ENCODE measurements at places on chromosomes 1 and 21.

- H3K27ac ChIP-seq: no peak overlapping the region
- no peak for DNase-seq
- H3K36me3 ChIP-seq: no peaks in the 10 kb centered on the region
- no peak overlapping the region for H3K4me3 ChIP-seq
- no peaks in the 10 kb centered on the region for H3K27me3 ChIP-seq
Observed at GRCh38 chr1:181334724-181335123, 148.6 kb upstream of the CACNA1E start.

DNA sequence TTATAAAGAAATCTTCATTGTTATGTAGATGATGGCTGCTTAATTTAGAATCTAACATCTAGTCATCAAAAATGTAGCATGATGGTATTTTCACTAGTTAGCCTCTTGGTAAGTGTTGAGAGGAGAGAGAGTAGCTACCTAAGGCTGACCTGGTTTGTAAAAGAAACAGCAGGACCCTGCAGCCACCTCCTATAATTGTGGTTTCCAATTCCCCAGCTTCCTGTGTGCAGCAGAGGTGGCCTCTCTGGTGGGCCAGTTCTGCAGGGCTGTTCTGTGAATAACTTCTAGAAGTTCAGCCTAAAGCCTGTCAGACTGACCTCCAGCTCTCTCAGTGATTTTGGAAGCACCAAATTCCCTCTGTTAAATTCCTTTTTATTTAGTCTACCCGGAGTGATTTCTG, 246.4 kb upstream of the LRRC7 start:
- no peak overlapping the region for H3K4me3 ChIP-seq
- H3K4me1 ChIP-seq: no peaks in the 10 kb centered on the region
- DNase-seq: no peak

DNA sequence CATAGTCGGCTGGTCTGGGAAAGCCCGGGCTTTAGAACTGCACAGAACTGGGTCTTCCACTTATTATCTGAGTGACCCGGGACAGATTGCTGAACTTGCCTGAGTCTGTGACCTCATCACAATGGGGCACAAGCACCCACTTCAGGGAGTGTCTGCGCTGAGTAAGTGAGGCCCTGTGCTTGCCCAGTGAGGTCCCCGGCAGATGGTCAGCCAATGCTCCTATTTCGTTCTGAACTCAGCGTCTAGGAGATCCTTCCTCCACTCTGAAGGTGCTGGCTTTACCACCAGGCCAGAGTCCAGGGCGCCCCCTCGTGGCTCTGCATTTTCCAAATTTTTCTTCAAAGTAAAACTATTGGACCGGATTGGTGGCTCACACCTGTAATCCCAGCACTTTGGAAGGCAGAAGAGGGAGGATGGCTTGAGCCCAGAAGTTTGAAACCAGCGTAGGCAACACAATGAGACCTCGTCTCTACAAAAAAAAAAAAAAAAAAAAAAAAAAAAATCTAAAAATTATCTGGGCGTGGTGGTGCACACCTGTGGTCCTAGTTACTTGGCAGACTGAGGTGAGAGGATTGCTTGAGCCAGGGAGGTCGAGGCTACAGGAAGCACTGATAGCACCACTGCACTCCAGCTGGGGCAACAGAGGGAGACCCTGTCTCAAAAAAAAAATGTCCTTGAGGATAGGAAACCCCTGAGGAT, 61.7 kb downstream of the FCRL5 start:
- H3K36me3 ChIP-seq: no peaks in the 10 kb centered on the region
- H3K27ac ChIP-seq: no peak overlapping the region
- peaks cover 18% of the 10 kb centered on the region for H3K4me1 ChIP-seq
- H3K4me3 ChIP-seq: no peak overlapping the region

DNA sequence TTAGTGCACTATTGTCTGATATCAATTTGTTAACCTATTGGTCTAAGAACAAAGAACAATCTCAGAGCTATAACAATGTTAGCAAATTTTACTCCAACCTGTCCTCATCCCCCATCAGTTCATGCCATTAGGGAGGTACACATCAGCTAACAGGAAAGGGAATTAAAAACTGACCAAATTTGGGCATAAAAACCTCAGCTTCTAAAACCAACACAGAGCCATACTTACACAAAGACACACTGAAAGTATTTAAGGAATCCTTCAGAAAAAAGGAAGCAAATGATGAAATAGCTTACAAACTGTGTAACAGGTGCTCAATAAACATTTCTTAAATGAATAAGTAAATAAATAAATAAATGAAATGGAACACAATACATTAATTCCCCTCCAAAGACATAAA, 89.2 kb downstream of the TTLL7 start:
- no peak overlapping the region for H3K4me3 ChIP-seq
- H3K4me1 ChIP-seq: no peaks in the 10 kb centered on the region
- H3K27me3 ChIP-seq: peaks cover 17% of the 10 kb centered on the region
- H3K36me3 ChIP-seq: no peaks in the 10 kb centered on the region

DNA sequence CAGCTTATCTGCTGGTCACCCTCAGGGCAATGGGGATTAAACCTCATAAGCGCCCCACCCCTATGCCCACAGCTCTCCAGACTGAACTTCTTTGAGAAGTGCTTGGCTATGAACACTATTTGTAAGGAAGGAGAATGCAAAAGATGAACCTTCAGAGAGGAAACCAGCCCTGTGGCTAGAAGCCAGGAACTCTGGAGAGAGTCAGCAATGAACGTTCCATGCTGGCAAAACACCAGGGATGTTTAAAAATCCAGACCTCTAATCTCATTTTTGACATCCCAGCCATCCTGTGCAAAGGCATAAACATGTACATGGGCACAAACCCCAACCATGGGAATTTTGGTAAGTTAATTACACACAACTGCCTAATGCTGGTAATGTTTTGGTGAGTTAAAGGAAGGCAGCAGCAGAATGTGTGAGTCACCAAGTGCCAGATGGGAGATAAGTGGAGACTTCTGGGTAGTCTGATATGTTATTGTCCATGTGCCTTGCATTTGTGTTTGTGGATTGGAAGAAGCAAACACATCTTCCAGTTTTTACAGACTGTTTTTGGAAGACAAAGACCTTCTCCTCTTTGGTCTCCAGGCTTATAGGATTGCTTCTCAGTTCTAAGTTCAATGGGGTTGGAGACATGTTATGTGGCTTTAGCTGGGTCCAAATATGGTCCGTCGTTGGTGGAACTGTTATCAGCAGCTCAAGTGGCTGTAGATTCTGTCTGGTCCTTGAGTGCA, 174.1 kb upstream of the ETV3 start:
- H3K4me3 ChIP-seq: no peak overlapping the region
- H3K36me3 ChIP-seq: peaks cover 9% of the 10 kb centered on the region
- no peak for DNase-seq
- no peaks in the 10 kb centered on the region for H3K4me1 ChIP-seq
- H3K27me3 ChIP-seq: peaks cover 29% of the 10 kb centered on the region
